ENCODE measurements at places on chromosomes 11 and 22. TPM values are rescaled to one million over a fixed set of nuclear protein-coding genes. Genes with fewer than 3 reads are reported as not detected.

DNA sequence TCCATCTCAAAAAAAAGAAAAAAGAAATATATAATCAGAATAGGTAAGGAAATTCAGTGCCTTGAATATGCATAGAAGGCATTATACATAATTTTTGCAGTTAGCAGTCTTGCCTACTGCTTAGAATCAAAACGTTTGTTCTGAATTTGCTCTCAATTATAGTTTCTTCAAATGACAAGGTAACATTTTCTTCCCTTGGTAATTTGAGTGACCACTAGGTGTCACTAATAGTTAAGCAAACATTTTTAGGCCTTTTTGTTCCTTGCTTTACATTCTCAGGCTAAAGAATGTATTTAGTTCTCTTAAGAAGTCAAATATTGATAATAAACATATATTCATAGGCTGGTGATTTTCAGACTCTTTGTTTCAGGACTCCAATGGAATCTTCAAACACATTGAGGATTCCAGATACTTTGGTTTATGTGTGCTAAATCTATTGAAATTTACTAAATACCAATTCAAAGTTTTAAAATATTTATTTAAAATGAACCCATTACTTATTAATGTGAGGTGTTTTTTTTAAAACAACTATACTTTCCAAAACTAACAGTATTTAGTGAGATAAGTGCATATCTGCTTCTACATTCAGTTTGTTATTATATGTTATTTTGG lies 55.0 kb upstream of the DEPDC7 start:
- DNase-seq, result no peak

DNA sequence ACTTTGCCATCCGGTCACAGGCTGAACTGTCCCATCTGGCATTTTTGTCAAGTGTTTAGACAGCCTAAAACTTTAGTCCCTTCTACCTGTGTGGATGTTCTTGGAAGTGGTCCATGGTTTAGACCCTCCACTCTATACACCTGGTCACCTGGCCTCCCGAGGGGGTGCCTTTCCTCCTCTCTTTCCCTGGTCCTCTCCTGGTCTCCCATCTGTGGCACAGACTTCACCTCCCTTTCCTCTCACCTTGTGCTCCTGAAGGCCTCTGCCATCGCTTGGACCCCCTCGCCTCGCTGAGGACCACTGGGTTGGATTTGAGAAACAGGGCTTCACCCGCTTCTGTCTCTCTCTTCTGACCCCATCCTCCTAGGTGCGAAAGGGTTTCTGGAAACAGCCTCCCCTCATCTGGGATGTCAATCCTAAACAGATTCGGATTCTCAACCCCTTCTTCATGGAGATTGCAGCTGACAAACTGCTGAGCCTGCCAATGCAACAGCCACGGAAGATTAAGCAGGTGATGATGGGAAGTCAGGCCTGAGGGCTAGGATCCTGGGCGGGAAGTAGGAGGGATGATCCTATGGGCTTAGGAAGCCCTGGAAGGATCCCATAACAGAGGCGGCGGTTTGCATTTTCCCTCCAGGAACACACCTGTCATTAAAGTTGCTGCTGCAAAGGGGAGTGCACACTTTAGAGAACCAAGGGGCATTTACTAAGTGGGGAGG lies 53.6 kb downstream of the ST3GAL4 start:
- DNase-seq, result no peak

DNA sequence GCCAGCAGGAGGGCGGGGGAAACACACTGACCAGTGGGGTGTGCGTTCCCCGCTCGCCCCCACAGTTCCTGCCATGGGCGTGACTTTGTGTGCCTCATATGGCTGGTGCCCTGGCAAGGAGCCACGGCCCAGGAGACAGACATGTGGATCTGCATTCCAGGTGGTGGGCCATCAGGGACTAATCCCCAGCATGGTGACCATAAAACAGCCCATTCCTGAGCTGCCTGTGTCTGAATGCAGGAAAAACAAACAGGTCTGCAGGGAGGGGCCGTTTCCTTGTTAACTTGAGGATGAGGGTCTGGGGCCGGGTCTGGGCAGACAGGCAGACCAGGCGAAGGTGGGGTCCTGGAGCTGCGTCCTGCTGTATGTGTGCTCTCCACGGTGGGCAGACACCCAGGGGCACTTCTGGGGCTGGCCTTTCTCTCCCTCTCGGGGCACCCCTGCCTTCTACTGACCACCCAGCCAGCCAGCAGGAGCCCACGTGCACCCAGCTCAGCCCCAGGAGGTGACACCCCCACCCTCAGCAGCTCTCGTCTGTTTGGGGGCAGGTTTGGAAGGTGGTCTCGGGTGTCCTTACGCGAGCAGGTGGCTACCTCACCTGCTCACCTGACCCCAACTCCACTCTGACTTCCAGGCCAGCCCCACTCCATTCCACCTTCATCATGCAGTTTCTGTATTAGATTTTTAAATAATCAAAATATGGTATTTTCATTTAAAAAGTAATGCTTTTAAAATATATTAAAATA lies 120.3 kb downstream of the KCNQ1OT1 start:
- no peak for DNase-seq

GRCh38 chr22:20427104-20427944 lies 10.3 kb downstream of the SCARF2 start:
- DNase-seq, result no peak

DNA sequence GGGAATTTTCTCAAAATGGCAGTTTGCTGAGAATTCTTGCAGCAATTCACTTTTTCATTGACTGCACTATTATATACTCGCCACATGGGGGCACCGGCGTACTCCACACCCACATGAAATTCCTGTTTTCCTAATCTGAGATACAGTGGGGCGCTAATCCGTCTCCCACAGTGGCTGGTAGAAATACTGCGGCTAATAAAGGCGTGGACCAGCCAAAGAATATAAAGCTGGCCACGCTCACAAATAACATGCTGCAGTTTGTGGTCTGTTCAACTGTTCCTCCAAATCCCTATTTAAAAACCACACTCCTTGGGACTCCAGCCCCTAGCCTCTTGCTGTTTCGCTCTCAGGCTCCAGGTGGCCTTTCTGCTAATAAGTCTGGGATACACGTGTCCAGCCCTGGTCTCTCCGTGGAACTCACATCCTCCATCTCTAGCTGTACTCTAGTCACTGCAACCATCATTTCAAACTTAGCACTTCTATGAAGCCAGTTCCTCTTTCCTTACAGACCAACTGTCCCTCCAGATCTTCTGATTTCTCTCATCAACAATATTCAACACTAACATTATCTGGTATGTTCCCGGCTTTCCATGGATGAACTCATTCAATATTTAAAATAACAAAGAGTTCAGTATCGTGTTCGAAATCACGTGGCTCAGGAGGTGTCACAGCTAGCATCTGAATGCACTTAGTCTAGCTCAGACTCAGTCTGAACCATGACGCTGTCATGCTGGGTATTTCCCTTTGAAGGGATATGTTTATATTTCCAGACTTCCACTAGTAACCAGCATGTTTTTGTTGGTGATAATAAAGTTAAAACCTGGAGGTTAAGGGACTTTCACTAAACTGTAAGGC lies 22.0 kb downstream of the TBRG1 start:
- peak; percentile 25 for DNase-seq

DNA sequence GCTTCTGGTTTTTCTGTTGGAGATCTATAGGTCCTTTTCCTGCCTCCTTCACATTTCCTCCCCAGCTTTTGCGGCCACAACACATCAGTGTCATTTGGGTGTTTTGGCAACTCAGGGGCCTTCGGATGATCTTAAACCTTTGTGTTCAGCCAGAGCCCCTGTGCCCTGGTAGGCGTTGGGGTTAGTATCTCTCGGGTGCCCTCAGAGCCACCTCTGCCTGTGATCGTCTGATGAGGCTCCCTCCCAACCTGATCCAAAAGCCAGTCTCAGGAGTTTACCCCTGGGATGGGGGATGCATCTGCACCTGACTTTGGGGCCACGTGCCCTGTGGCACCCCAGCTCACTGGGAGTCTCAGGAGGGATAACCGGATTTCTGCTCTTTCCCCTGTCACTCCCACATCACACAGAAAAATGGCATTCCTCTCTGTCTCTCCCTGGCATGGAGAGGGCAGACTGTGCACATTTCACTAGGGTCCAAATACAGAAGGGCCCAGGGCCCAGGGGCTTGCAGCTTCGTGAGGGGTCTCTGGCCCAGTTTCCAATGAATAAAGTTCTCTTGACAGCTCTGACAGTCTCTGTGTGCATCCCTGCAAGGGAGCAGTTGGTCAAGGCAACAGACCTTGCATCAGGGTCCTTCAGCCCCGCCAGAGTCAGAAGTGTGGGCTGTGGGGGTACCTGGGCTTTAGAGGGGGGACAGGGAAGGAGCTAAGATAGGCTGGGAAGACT lies 2.6 kb downstream of the RNF26 start:
- DNase-seq, result no peak

DNA sequence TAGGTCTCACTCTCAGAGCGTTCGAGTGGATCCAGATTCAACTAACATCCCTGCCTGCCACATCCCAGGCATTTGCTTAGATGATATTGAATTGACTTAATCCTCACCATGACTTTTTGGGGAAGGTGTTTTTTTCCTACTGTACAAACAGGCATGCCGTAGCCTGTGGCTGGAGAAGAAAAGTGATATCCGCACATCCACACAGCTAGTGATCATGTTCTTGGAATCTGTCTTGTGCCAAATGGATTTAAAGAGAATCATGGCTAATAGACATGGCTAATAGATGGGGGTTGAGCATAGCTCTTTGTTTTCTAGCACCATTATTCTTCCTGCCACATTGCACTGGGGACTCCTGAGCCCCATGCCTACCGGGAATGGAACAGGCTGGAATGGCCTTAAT lies 82.1 kb upstream of the THY1 start:
- no peak for DNase-seq

GNB1L gene
- 6.3 TPM for total RNA-seq

ARHGAP32 gene
- total RNA-seq, result 22.8 TPM
